ENCODE measurements at places on chromosomes 3 and 15. TPM values are rescaled to one million over a fixed set of nuclear protein-coding genes. Genes with fewer than 3 reads are reported as not detected.

GRCh38 chr15:66326051-66326450 is 30.4 kb downstream of the TIPIN start:
- DNase-seq: no peak

DNA sequence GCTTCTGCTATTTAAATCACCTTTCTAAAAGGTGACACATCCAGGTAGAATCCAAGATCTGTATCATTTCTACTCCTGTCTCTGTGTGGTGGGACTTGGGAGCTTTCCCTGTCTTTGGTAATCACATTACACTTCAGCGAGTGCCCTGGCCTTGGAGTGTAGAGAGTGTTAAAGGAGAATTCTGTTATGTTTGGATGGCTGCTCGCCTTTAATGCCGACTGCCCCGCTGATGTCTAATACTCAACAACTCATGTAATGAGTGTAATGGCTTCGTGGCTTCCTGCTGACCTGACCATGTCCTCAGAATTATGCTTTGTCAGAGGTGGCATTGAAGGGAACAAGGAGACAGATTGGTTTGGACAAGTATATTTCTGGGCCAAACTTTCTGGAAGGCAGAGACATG is 66.3 kb upstream of the LRTM1 start:
- no peak for DNase-seq

DNA sequence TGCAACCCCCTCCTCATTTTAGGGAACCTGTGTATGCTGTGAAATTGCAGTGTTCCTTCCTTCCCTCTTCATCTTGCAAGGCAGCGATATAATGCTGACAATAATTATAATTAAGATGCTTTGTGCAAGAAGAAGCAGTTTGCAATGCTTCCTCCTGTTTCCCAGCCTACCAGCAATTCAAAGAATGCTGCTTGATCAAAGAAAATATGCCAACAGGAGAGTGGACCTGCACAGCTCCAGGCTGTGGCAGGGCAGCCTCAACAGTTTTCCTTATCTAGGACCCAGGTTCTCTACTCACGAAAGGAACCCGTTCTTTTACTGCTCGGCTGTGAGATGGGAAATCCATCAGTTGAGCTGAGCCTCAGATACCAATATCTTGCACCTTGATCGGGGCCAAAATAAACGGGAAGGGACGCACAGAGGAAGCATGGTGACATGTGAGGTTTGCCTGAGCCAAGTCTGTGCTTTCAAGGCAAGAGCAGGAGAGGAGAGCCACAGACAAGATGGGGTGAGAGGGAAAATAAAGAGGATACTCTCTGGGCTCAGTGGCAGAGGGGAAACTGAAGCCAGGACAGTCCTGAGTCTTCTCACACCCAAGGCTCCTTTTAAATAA is 22.6 kb upstream of the LRTM1 start:
- DNase-seq: no peak

- DNase-seq: no peak
These were observed 195.4 kb upstream of the LPP start for GRCh38 chr3:187958432-187959003.

- no peak for DNase-seq
These were observed 816.4 kb downstream of the ROBO1 start for GRCh38 chr3:78951342-78951945.

The TMEM158 gene
- not detected for total RNA-seq

GRCh38 chr3:127590282-127590592 is 296 bp downstream of the TPRA1 start:
- no peak for DNase-seq

The CCR5 gene
- total RNA-seq: not detected

DNA sequence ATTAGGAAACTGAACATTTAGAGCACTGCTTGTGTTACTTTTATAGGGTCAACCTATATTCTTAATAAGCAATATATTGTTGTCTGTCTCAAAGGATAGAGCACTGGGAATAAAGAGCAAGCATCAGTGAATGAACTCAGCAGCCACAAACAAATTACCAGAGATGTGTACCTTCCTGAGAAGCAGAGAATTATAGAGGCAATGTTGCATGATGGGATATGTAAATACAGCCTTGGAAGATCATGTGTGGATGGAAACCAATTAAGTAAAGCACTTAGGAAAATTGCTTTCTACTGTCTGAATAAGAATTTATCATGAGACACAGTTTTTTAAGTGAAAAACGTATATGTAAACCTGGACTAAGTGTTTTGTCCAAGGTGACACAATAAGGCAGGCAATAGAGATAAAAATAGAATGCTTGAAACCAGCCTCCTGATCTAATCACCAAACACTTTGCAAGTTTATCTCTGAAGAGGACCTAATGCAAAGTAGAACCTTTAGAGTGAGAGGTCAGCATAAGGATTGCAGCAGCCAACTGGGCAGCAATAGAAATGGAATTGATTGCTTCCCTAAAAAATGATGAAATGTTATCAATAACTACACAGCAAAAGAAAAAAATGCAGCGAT is 848.0 kb downstream of the TUSC7 start:
- no peak for DNase-seq

The GRM7 gene
- total RNA-seq: 4.8 TPM

The CLK3 gene
- 154 TPM for total RNA-seq

Data from ascending aorta (tissue), 2 donors.